ENCODE measurements at places on chromosomes 4 and X.

GRCh38 chr4:169791527-169792156 lies 33.9 kb upstream of the HPF1 start:
- DNase-seq: peak; percentile 79

GRCh38 chr4:7323872-7324650 lies 110.7 kb downstream of the PSAPL1 start:
- peak; percentile 56 for DNase-seq

GRCh38 chr4:15536552-15537499 lies 67.1 kb downstream of the CC2D2A start:
- no peak for DNase-seq

GRCh38 chr4:186707574-186707973 lies 16.1 kb downstream of the FAT1 start:
- no peak for DNase-seq

- DNase-seq: no peak
Measured at GRCh38 chrX:131614241-131614640, 70.4 kb downstream of the OR13H1 start.

- DNase-seq: no peak
Measured at GRCh38 chr4:182242787-182243186, 415 bp upstream of the TENM3 start.

GRCh38 chr4:138981930-138982390 lies 33.6 kb upstream of the NOCT start:
- DNase-seq: no peak

DNA sequence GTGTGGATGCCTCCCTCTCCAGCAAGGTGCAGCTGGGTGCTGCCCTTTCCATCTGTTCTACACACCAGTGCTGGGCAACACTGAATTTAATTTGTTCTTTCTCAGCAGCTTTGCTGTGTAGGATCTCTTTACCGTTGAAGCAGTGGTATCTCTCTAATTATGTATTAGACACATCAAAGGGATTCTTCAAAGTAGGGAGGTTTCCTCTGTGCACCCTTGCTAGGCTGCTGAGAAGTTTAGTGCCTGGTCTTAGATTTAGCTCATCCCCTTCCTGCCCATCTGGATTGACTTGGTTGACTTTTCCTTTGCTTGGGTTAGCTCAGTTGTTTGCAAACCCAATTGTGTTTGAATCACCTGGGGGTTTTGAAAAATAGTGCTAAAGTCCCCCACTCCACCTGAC lies 27.8 kb upstream of the LDB2 start:
- no peak for DNase-seq

- DNase-seq: no peak
Measured at GRCh38 chr4:113695328-113696169, 66.0 kb downstream of the CAMK2D start.

GRCh38 chr4:140903522-140904475 lies 147.6 kb upstream of the TBC1D9 start:
- DNase-seq: no peak

DNA sequence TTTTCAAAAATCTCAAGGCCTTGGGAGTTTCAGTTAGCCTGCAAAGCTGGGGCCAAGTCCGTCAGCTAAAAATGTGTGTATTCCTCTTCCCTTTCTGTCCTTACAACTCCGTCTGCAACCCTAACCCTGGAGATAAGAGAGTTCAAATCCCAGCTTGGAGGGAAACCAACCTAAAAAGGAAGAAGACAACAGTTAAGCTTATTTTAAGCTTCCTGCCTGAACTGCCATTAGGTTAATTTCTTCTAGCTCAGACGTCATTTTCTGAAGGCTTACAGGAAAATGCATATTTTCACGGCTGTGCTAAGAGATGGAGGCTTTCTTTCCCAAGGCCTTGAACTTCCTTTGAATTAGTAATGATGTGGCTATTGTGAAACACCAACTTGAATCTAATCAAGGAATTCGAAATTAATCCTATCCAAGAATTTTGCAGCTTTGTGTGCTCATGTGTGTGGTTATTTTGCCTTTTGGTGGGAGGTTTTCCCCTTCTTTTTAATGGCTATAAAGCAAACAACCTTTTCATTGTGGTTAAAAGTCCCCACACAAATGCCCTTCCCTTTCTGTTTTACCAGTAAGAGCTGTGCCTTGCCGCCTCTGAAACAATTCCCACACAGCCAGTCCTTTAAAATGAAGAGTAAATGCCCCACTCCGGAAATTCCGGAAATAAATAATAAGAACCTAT lies 103.5 kb downstream of the IRF2 start:
- DNase-seq: no peak

GRCh38 chr4:15361529-15361928 lies 66.3 kb upstream of the C1QTNF7 start:
- no peak for DNase-seq

GRCh38 chrX:9349572-9350494 lies 115.0 kb upstream of the TBL1X start:
- no peak for DNase-seq

DNA sequence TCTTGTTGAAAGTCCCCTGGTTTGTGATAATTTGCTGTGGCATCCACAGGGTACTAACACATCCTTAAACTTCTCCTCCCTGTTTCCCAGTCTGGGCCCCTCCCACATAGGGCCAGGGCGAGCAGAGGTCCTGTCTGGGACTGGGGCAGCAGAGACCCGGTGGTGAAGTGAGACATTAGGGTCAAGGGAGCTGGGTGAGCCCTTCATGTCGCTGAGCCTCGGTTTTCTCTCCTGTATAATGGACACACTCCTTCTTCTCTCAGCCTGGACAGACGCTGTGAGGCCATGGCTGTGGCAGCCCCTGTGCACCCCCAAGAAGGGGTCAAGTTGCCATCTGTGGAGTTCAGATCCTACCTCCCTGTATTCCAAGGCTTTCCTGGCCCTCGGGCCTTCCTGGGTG lies 33.0 kb upstream of the HMX1 start:
- peak; percentile 44 for DNase-seq

GRCh38 chr4:154928640-154929257 lies 147.7 kb downstream of the RBM46 start:
- no peak for DNase-seq

DNA sequence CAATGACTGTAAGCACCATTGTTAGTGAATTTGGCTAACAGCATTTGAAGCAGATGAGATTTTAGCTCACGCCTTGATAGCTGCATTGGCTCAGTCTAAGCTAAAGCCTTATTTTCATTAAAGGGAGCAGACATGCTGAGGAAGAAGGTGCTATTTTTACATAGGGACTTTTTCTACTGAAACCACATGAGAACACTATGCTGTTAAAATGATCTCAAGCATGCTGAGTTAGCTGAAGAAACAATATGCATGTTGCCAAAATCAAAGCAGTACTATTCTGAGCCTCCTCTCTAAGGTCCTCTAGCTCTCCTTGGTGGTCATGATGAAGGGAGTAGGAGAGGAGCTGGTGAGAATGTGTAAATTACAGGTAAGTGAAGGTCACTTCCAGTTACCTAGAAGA lies 134.4 kb upstream of the JADE1 start:
- no peak for DNase-seq

DNA sequence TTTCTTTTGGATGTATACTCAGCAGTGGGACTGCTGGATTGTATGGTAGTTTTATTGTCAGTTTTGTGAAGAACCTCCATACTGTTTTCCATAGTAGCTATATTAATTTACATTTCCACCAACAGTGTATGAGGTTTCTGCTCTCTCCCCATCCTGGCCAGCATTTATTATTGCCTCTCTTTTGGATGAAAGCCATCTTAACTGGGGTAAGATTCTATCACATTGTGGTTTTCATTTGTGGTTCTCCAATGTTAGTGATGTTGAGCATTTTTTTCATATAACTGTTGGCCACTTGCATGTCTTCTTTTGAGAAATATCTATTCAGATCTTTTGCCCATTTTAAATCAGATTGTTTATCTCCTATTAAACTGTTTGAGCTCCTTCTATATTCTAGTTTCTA lies 27.6 kb downstream of the QRFPR start:
- no peak for DNase-seq

GRCh38 chrX:13837290-13837745 lies 20.4 kb upstream of the GPM6B start:
- no peak for DNase-seq

DNA sequence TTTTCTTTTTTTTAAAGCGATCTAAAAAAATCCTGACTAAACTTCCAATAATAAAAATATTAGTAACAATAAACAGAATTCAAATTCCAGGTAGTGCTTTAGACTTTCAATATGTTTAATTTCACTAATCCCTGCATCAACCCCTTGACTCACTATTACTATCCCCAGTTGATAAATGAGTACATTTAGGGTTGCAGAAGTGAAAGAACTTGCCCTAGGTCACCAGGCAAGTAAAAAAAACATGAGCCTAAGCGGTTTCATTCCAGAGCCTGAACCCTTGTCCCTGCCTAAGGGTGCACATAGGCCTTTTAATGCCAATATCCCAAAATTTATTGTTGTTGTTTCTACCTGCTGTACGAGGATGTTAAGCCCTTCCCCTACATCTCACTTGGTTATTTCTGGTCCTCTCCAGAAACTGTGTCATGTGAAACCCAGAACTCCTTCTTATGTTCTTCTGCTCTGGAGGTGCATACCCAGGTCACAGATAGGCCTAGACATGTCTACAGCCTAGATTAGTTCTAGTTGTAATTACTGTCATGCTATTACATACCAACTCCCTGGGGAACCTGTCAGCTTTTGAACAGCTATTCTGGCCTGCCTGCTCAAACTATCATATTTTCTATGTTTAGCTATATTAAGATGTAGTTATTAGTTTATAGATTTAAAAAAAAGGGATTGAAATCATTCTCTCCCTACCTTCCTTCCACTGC lies 244.5 kb upstream of the PITX2 start:
- no peak for DNase-seq

- peak; percentile 95 for DNase-seq
Measured at GRCh38 chrX:14029425-14030173, at the start of gene GEMIN8. Gene GEMIN8 (minus strand): TSS chrX:14029892. CDS start chrX:14021478, 8,414 bp downstream.

DNA sequence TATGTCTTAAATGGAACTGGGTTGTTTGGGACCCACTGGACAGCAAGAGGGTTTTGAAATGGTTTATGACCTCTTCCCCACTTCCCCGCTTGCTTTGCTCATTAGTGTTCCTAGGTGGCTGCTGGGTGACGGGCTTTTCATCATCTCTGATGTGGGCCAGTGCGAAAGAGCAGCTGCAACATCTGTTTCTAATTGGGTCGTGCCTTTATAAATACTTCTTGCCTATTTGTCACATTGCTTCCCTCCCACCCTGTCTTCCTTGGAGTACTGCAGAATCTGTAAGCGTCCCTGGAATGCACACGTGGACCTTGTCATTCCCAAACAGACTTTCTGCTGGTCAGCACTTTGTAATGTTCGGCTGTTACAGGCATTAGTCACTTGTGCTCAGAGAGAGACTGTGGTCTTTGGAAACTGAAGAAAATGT lies 35.2 kb downstream of the SEPTIN11 start:
- peak; percentile 68 for DNase-seq

DNA sequence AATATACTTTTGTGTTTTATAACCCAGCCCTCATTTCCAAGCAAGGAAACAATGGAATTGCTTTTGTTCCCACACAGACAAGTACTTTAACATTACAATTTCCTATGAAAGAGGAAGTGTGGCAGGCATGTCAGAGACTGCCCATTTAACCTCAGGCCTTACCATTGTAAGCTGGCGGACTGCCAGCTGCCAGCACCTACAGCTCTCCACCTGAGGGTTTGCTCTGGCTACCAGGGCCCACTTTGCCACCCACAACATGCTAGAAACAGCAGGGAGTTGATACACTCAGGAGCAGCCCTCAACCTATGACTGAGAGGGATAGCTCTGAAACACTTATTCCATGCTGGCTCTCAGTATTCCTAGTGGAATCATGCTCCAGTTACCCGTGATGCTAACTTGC lies 152.3 kb upstream of the PRDX4 start:
- DNase-seq: no peak

DNA sequence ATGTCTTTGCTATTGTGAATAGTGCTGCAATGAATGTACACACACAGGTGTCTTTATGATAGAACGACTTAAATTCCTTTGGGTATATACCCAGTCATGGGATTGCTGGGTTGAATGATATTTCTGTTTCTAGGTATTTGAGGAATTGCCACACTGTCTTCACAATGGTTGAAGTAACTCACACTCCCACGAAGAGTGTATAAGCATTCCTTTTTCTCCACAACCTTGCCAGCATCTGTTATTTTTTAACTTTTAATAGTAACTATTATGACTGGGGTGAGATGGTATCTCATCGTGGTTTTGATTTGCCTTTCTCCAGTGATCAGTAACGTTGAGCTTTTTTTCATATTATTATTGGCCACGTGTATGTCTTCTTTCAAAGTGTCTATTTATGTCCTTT lies 17.6 kb upstream of the DCUN1D4 start:
- no peak for DNase-seq

DNA sequence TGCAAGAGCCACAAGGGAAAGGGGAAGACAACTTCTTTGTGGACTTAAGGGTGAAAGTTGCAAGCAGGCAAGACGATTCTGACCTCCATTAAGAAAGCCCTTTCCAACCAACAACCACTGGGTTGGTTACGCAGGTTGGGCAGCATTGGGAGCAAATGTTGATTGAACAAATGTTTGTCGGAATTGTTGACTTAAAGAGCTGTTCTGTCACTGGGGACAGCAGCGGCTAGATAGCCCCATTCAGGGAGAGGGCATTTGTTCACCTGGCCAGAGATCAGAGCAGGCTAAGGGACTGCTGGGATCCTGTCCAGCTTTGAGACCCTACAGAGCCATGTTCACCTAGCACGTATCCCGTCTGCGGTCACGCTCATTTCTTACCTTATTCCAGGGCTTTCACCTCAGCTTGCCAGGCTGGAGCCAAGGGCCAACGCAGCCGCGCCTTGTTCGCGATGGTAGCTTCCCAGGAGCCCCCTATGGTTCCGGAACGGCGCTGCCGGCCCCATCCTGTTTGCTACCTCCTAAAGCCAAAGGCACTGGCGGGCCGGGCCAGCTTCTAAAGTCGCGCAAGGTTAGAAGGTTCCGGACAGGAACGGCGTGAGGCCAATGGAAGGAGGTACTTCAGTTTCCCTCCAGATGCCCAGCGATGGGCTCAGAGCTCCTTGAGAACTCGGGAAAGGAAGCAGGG lies 24.6 kb downstream of the F9 start:
- DNase-seq: no peak

DNA sequence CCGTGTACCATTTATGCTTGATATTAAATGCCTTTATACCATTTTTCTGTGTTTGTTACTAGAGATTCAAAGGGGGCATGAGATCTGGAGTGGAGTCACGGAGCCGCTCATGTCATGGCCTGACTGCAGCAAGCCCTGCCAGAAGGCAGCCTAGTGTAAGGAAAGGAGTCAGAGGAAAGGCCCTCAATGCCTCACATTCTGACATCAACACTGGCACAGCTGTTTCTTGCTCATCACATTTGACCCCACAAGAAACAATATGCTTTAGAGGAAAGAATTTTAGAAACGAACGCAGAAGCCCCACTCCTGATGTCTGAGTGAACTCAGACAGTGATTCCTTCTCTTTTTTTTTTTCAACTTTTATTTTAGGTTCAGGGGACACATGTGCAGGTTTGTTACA lies 322.4 kb upstream of the CPEB2 start:
- no peak for DNase-seq

DNA sequence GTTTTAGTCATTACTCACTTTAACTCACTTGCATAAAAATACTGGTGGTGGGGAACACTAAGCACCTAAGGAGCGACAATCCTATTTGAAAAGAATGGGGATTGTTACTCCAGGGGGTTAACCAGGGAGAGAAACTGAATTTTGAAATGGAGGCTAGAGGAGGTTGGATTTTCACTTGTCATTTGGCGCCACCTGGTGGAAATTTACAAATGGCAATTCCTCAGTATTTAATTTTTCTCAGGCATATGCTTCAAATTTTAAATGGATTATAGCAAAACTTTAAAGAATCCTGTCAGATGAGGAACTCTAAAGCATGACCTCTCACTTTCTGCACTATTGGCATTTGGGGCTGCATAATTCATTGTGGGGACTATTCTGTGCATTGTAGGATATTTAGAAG lies 2.7 kb upstream of the GEMIN8 start:
- no peak for DNase-seq

Data from aorta (tissue), 5 donors.